ENCODE measurements at places on chromosomes 2 and 18.
A peak's percentile ranks its signal among the peaks of the same experiment; 100 is the strongest.

- peak; percentile 68 for DNase-seq
These were observed 146.9 kb upstream of the STON1 start for GRCh38 chr2:48383036-48383435.

GRCh38 chr2:219856602-219857001, 229.2 kb downstream of the SLC4A3 start:
- DNase-seq, result no peak

DNA sequence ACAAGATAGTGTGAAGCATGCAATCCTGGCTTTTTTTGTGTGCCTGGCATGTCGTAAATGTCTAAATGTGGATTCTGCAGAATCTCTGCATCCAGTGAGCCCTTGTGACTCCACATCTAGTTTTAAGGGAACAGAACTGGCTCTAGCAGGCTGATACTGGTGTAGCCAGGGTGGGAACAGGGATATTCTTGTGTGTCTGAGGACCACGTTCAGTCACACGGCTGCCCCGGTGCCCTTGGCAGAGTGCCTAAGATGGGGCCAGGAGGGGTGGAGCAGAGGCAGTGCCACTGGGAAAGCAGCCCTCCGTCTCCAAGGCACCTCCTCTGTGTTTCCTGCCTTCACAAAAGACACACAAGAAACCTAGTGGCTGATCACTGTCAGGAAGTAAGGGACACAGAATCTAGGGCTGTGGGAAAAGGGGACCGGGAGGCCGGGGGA, 91.5 kb upstream of the PARD3B start:
- DNase-seq, result no peak

- DNase-seq, result no peak
These were observed 204.1 kb downstream of the CELF4 start for GRCh38 chr18:37361335-37362157.

DNA sequence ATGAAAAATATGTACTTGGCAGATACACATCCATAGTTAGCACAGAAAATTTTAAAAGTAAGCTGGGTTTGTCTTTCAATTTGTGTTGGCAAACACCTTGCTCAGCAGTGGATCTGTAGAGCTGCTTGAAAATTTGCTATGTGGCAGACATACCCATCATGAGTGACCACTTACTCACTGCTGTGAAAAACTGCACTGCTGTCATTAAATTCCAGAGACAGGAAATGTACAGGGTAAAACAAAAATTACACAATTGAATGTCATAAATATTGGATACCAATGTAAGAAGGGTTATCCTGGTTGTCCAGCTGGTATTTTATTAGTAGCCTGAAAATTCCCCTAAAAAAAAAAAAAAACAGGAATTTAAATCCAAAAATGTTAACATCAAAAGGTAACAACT, 24.5 kb downstream of the NIF3L1 start:
- no peak for DNase-seq

DNA sequence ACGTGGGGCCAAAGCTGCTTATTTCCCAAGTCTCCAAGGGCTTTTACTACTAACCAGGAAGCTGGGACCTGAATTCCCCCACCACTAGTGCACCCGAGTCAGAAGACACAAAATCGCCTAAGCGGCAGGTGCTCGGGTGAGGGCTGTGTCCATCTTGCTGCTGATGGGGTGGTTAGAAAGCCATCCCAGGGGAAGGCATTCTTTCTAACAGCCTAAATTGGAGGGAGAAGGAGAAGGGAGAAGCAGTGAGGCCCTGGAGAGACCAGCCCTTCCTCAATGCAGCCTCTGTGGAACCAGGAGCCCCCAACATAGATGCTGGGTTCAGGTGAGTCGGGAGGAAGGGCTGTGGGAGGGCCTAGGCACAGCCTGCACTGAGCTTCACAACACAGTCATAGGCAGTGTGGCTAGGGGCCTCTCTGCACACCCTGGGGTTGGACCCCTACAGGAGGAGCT, 1.9 kb upstream of the PROM2 start:
- DNase-seq, result no peak

DNA sequence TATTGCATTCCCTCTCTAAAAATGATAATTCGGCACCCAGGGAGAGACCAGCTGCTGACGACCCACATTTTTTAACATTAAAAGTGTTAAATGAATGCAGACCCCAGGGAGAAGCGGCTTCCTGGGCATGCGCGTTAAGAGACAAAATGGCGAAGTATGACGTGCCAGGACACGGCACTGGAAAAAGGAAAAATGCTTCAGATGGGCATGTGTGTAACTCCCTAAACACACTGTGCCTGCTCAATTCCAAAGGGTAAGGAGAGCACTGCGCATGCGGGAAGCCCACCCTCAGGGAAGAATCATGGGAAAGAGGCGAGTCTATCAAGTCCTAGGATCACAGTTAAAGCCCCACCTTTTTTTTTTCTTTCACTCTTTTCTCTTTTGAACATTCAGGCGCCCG, 58.1 kb downstream of the CYP26B1 start:
- DNase-seq, result no peak

GRCh38 chr2:188425266-188425665, 133.6 kb downstream of the GULP1 start:
- no peak for DNase-seq

- no peak for DNase-seq
These were observed 152.3 kb downstream of the PRPF40A start for GRCh38 chr2:152564754-152565551.

DNA sequence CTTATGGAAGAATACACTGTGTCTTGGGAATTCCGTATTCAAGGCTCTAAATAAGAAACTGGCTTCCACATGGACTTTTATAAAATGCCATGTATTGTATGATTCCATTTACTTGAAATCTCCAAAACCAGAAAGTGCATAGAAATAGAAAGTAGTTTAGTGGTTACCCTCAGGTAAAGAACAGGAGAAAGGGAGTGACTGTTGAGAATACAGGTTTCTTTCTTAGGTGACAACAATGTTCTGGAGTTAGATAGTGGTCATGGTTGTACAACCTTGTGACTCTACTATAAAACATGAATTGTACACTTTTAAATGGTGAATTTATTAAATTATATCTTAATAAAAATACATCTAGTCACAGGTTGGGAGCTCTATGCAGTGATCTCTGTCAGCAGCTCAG, 481.8 kb downstream of the SPAG16 start:
- no peak for DNase-seq

DNA sequence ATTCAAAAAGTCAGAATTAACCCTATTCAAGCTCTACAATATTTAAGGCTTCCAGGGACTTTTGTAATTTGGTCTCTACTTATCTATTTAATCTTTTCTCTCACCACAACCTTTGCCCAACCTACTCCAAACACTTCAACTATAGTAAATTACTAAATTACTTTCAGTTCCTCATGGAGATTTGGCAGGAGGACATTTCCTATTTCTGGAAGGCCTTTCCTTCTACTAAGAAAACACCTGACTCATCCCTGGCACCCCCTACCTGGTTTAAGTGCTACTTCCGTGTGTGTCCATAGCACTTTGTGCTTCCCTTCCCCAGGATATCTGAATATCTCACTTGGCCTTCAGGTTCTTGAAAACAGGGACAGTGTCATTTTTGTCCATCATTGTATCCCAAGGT, 96.3 kb downstream of the UPP2 start:
- peak; percentile 22 for DNase-seq

- peak; percentile 64 for DNase-seq
These were observed 318.7 kb downstream of the PDE11A start for GRCh38 chr2:177753682-177754491.

GRCh38 chr18:26453386-26453901, 94.9 kb downstream of the KCTD1 start:
- DNase-seq, result no peak

DNA sequence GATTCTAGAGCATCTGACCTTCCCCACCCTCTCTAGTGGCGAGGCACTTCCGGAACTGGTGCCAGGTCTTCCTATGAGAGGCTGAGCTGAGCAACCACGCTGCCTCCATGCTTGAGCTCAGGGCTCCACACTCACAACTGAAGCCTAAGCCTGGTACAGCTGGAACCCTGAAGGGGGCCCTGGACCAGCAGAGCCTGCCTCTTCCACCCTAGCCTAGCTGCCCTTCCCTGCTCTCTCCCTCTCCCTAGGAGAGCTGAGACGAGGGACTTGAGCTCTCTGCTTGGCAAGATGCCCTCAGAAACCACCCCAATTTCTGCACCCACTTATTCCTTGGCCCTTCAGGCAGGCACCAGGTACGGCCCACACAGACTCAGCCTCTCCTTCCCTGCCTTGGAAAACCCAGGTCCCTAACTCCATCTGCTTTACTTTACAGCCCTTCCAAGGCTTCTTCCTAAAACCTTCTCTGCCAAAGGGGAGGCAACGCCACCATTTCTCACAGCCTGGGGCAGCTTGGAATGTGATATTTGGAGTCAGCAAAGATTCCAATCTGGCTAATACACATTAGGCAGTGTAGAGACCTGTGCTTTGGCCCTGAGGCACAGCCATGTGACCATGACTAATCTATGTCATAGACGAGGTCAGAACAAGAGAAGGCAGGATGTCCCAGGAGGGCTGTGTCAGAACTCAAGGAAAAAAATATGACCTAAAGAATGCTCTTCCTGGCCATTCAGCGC, 18.8 kb downstream of the COX7A2L start:
- peak; percentile 33 for DNase-seq

Data from inflammatory macrophage (primary cell).